Liver (tissue), 10 donors: ENCODE measurements at places on chromosomes 1 and 21. TPM values are rescaled to one million over a fixed set of nuclear protein-coding genes. Genes with fewer than 3 reads are reported as not detected.

- no peak for DNase-seq
These were observed 50.0 kb downstream of the LRRC8B start for GRCh38 chr1:89574621-89575020.

The KIRREL1 gene
- 6.0 TPM for total RNA-seq

GRCh38 chr1:36248250-36248894 is 24.1 kb downstream of the THRAP3 start:
- no peak for DNase-seq

DNA sequence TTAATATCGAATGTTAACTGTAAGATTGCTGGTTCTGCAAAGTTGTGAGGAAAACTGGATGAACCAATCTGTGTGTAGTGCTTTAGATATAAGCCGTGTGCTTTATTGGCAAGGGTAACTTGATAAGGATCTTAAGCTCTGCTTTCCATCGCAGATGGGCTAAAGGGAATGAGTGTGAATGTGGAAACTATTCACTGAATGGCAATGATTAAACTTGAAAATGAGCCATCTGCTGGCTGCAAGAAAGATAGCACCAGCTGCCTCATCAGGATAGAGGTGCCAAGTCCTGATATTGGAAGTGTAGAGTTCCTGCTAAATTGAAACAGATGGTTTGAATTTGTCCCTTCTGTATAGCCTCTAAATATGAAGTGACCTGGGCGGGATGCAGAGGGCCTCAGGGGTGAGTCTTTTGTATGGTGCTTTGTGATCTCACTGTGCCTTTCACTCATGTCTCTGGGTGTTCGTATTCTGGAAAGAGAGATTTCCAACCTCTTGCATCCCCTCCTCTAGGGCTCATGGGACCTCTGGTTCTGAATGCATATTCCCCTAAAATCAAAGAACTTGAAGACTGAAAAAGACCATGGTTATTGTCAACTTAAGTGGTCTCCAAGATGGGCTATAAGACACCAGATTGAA is 9.2 kb downstream of the FCRL3 start:
- DNase-seq: no peak

The CZIB gene
- total RNA-seq: 19.8 TPM

- DNase-seq: no peak
These were observed 114.2 kb downstream of the FCRL5 start for GRCh38 chr1:157438146-157438545.

DNA sequence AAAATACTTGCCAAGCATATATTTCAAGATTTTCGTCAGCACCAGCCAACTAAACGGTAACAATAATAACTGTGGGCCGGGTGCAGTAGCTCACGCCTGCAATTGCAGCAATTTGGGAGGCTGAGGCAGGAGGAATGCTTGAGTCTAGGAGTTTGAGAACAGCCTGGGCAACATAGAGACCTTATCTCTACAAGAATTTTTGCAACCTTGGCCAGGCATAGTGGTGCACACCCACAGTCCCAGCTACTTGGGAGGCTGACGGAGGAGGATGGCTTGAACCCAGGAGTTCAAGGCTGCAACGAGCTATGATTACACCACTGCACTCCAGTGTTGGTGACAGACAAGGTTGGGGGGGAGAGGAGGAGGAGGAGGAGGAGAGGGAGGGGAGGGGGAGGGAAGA is 145.0 kb upstream of the TIAM1 start:
- DNase-seq: no peak

GRCh38 chr1:183814121-183814681 is 9.3 kb downstream of the RGL1 start:
- DNase-seq: no peak

The ALPL gene
- total RNA-seq: 37.9 TPM

DNA sequence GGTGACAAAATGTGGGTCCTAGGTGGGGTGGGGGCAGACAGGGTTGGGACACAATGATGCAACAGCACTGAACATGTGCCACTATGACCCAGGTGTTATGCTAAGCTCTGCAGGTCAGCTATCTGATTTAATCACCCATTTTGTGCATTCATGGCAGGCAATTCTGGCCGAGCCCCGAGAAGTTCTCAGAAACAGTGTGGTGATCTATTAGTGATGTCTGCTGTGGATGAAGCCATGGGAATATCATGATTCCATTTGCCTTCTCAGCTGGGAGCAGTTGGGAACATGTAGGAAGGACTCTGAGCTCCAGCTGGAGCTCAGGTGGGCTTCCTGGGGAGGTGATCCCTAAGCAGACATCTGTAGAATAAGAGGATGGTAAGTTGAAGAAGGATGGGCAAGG is 194.0 kb upstream of the POU3F1 start:
- DNase-seq: no peak

GRCh38 chr21:30943920-30944319 is 62.5 kb upstream of the KRTAP11-1 start:
- no peak for DNase-seq

- no peak for DNase-seq
These were observed 1.9 kb upstream of the GALNT2 start for GRCh38 chr1:230065161-230065560.

DNA sequence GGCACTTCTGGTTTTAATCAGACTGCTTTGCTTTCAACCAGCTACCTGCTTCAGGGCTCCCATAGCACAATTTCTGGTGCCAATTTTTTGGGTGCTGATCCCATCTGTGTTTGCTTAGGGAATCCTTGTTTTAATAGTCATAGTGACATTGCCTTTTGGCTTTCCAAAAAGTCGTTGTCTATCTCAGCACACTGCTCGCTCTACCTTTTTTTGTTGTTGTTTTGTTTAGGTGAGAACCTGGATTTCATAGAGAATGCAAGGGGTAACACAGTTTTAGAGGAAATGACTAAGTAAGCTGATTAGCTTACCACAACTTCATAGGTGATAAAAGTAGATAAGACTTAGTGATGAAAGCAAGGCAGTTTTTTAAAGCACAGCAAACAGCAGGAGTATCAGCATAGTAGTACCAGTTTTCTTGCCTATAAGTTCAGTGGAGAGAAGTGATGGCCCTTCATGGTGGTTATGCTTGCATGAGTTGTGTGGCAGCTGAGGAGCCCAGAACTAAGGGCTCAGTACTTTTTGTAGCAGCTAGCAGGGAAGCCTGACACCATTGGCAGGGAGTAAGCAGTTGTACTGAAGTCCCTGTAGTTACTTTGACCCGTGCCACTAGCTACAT is 31.3 kb downstream of the NEK7 start:
- no peak for DNase-seq
